ENCODE measurements at places on chromosomes 7 and 10.

DNA sequence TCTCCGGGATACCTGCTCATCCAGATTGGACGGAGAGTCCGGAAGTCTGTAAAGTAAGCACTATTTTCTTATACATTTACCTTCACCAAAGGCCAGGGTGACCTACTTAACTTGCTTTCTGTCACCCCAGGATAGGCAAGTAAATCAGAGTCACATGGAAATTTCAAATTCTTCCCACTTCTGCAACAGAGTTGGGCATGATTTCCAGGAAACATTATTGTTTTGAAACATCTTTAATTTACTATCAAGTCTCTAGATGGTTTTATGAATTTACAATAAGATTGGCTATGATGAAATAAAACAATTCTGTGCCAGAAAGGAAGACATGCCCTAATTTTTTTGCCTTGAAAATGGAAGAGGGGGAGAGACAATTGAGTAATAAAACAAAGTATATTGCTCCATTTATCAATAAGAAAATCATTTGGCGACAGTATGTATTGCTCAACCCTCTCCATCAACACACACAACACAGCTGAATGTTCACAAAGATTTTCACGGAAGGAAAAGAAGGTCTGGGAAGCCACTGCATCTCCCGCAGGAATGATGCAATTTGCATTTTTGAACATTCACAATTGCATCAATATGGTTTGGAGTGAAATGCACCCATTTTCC, 702.8 kb downstream of the PARD3 start:
- DNase-seq: no peak

- no peak for DNase-seq
Observed at GRCh38 chr7:132177708-132178401, 398.4 kb downstream of the PLXNA4 start.

DNA sequence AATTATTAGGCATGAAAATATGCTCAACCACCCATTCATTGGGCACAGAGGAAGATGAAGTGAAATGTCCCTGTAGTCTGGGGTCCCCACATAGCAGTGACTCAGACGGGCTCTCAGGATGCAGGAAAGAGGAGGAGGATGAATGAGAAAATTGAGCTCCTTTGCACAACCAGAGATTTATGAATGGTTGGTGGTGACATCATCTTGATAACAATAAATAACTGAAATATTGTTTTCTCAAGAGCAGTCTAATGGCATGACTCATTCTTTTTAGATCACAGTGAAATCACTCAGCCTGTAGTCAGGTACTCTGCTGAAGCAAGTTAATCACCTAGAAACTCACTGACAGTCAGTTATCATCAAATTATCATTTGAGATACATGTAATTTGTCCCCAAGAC, 254.1 kb downstream of the RELN start:
- DNase-seq: no peak

DNA sequence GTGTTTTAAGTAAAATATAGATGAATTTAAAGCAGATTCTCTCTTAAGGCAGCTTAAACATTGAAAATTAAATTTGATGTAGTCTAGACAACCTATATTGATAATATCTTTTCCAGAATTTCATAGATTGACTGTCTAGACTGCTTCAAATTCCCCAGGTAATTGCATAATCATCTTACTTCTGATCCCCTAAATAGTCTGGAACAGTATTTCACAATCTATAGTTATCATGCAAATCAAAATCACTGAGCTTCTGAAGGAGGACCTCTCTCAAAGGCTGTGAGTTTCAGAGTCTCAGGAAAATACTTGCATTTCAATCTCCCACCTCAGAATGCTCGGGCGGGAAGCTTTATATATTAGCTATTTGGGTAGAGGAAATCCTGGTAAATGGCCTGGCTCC, 87.3 kb downstream of the SEMA3A start:
- no peak for DNase-seq

- DNase-seq: no peak
Observed at GRCh38 chr7:95840953-95841950, 68.9 kb downstream of the DYNC1I1 start.

GRCh38 chr7:139747662-139748372, 30.0 kb downstream of the HIPK2 start:
- no peak for DNase-seq

DNA sequence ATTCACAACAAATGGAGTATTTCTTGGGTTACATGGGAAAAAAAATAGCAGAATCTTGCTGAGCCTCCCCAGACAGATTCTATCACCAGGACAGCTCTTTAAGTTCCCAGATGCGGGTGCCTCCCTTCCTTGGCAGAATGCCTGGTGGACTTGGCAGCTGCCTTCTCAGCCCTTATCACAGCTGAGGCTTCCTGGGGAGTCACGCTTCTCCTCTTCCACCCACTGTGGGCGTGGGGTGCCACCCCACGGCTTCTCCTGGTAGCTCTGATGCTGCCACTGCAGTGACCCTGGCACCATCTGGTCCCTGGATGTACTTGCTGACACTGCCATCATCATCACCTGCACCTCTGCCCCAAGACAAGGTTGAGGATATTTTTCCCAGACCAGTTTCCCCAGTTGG, 16.2 kb upstream of the NME8 start:
- no peak for DNase-seq

GRCh38 chr10:79266543-79267312, 80.5 kb upstream of the PPIF start:
- DNase-seq: peak; percentile 53

DNA sequence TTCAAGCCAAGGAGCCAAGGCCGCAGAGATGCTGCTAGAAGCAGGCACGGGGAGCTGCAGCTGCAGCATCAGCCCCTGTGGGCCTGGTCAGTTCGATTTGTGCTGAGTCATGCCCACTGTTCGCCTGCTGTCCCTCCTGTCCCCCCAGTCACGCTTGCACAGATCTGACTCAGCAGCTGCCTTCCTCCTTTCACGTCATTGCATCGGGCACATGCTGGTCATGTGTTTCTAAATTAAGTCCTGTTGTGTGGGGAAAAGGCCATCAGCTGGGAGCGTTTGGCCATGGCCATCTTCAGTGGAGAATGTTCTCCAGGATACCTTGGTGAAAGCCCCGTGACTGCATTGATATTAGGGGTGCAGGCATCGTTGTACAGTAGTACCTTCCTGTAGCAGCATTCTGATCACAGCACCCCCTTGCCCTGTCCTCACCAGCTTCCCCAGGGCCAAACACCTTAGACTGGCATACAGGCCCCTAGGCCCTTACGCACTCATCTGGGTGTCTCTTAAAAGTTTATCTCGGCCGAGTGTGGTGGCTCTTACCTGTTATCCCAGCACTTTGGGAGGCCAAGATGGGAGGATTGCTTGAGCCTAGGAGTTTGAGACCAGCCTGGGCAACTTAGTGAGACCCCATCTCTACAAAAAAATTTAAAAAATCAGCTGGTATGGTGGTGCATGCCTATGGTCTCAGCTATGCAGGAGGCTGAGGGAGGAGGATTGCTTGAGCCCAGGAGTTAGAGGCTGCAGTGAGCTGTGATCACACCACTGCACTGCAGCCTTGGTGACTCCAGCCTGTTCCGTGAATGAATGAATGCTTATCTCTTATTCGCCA, 23.2 kb downstream of the POR start:
- no peak for DNase-seq

- peak; percentile 76 for DNase-seq
Observed at GRCh38 chr10:8061274-8062211, 7.1 kb downstream of the GATA3 start.

GRCh38 chr10:88131511-88132139, 268.2 kb downstream of the PTEN start:
- no peak for DNase-seq

GRCh38 chr10:90589825-90590224, 268.0 kb downstream of the HTR7 start:
- no peak for DNase-seq

- DNase-seq: peak; percentile 81
Observed at GRCh38 chr7:134750083-134751062, 29.1 kb upstream of the CALD1 start.

DNA sequence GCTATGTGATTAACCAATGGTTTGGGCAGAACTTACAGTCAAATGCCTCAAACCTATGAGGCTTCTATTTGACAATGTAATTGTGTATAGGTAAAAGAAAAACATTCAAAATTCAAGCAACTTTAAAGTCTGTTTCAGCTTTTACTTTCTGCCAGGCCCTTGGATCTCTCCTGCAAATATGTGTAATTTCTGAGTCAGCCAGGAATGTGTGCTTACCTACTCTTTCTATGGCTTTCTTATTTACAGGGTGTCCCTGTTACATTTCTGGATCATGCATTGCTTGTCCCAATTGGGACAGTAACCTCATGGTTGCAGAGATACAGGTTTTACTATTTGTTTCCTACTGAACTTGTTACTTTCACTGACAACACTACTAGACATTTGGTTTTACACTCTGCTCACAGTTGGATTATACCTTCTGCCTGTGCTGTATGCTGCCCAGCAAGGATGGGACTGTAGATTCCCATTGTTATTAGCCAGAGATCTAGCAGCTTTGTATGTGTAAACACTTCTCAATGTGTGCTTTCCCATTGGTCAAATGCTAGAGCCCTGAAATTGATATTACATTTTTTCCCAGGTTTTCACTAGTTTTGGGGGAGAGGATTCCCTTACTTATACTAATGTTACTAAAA, 355.3 kb downstream of the ARL4A start:
- no peak for DNase-seq

GRCh38 chr7:41060796-41061195, 642.1 kb downstream of the INHBA start:
- DNase-seq: no peak

DNA sequence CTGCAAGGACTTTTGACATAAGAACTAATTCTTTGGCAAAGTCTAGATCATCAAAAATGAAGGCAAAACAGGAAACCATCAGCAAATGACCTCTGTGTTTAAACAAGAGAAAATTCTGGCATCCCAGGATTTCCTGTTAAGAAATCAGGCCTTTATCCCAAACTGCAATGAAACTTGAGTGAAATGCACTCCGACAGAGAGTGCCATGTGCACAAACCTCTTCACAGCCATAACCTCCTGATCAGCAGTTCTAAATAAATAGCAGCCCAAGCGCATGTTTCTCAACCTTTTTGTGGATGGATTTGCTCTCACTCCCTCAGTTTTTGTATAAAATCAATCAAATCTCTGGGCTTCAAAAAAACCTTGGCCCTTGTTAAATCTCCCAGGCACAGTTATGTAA, 107.7 kb upstream of the EEPD1 start:
- DNase-seq: no peak

DNA sequence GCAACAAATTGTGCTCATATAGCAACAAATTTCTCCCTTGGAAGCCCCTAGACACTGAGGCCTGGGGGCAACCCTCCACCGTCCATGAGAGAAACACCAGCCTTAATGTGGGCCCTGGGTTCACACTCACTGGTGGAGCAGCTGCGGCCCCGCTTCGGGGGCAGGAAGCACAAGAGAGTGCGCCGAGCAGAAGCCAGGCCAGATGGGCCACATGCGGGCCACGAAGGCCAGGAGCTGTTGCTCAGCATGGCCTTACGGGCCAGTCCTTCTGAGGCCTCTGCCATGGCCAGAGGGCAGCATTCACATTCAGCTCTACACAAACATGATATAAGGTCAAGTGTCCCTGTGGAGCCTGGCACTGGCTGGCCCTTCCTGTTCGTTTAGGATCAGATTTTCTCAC, 60.0 kb upstream of the VIPR2 start:
- DNase-seq: no peak

DNA sequence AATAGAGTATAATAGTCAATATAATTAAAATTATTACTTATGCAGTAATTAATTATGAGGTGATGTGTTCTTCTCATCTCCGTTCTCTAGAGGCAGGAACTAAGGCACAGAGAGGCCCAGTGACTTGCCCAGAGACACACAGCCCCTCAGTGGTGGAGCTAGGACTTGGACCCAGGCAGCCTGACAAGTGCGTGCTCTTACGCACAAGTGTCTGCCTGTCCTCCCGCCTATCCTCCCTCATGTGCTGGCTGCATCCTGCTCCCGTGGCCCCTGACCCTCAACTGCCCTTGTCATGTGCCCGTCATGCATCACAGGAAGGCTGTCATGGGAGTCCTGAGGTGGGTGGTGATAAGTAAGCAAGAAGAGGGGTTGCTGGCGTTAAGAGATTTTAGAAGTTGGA, 14.3 kb downstream of the IL2RA start:
- DNase-seq: peak; percentile 58

DNA sequence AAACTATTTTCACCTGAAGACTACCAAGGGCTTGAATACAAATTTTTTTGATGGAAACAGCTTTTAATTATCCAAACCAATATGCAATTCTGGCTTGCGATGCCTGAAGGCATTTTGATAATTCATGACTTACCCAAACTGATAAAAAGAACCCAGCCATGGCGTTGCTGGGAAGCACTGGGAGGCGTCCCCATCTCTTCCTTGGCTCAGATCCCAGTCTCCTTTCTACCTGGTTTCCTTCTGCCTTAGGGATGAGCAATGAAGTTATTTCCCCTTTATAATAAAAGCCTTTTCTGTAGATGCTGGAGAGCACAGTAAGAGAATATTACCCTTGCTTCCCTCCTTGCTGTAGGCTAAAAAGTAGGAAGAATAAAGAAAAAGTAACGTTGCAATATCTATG, 129.1 kb upstream of the ANK3 start:
- DNase-seq: no peak

- DNase-seq: no peak
Observed at GRCh38 chr7:49333180-49333881, 409.0 kb downstream of the CDC14C start.

- DNase-seq: no peak
Observed at GRCh38 chr7:154503962-154504550, 451.9 kb downstream of the DPP6 start.

DNA sequence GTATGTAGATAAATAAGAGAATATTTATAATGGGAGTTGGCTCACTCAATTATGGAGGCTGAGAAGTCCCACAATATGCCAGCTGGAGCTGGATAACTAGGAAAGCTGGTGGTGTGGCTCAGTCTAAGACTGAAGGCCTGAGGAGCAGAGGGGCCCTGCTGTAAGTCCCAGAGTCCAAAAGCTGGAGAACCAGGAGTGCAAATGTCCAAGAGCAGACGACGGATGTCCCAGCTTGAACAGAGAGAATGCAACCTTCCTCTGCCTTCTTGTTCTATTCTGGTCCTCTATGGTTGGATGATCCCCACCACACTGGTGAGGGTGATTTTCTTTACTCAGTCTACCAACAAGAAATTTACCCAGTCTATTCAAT, 13.2 kb downstream of the IL2RA start:
- peak; percentile 31 for DNase-seq

DNA sequence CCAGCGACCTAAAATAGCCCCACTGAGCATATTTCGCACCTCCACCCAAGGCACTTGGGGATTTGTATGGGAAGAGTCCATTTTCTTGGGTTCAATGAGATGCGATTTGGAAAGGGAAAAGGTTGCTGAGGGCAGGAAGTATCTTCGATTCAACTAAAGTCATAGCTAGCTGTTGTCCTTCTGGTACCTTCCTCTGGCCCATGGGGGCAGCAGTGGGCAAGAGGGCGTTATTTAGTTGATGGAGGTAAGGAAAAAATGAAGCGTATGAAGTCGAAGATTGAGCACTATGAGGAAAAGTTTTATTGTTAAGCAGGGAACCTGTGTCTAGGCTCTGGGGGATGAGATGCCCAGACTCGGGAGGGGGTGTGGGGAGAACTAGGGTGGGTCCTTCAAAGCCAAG, 135.4 kb downstream of the EVX1 start:
- no peak for DNase-seq

GRCh38 chr10:128657548-128657947, 531.3 kb upstream of the MKI67 start:
- DNase-seq: no peak

- DNase-seq: no peak
Observed at GRCh38 chr7:81736091-81736490, 33.8 kb downstream of the HGF start.
